ENCODE measurements at places on chromosomes 3 and 15. TPM values are rescaled to one million over a fixed set of nuclear protein-coding genes. Genes with fewer than 3 reads are reported as not detected.

- no peak overlapping the region for H3K27ac ChIP-seq
- H3K4me1 ChIP-seq = no peaks in the 10 kb centered on the region
- H3K27me3 ChIP-seq = no peaks in the 10 kb centered on the region
Measured at GRCh38 chr3:4515916-4516579, 22.9 kb downstream of the ITPR1 start.

DNA sequence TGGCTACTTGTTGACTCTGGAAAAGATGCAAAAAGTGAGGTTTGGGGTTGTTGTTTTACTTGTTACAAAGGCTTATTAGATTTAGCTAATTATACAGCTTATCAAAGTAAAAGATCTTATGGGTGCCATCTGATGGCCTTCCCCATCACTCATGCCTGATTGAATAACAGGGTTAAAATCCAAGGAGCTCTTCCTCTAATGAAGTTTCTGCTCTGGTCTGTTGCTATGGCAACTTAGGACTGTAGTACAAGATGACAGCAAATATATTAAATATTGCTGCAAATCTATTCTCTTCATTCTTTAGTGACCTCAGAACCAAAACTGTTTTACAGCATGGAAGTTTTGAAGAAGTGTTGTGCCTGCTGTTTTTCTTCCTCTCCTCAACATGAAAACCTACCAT, 45.6 kb upstream of the SRGAP3 start:
- no peaks in the 10 kb centered on the region for H3K36me3 ChIP-seq
- no peaks in the 10 kb centered on the region for H3K4me1 ChIP-seq
- no peaks in the 10 kb centered on the region for H3K27me3 ChIP-seq
- no peak for DNase-seq
- no peak overlapping the region for H3K4me3 ChIP-seq

DNA sequence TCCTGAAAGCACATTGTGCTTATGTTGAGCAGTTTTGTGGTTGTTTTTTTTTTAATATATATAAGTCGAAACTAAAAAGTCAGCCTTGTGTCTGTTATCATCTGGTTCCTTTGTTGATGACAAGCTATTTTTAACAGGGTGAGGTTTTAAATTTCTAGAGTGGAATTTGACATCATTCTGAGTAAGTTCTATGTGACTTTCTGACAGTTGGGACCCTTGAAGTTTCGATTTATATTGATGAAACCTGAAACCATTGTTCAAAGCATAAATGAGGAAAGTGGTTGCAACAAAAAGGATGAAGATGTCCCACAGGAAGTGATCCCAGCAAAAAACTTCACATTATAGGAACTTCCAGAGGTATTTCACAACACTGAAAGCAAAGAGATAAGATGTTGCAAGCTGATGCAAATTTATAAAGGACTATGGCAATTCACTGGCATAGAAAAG, 94.0 kb downstream of the CYP19A1 start:
- no peak for DNase-seq
- H3K27me3 ChIP-seq = no peaks in the 10 kb centered on the region
- H3K36me3 ChIP-seq = no peaks in the 10 kb centered on the region
- no peaks in the 10 kb centered on the region for H3K4me1 ChIP-seq
- H3K27ac ChIP-seq = no peak overlapping the region

The ZNF502 gene
- total RNA-seq = 6.5 TPM

Data from prostate gland (tissue), 2 donors.